ENCODE measurements at places on chromosomes 4 and X.

GRCh38 chrX:49155243-49155899 is 7.2 kb upstream of the MAGIX start:
- DNase-seq = peak; percentile 45

GRCh38 chrX:40068048-40068447 is 29.7 kb downstream of the BCOR start:
- no peak for DNase-seq

GRCh38 chr4:80578001-80578400 is 242.5 kb downstream of the CFAP299 start:
- DNase-seq = no peak

DNA sequence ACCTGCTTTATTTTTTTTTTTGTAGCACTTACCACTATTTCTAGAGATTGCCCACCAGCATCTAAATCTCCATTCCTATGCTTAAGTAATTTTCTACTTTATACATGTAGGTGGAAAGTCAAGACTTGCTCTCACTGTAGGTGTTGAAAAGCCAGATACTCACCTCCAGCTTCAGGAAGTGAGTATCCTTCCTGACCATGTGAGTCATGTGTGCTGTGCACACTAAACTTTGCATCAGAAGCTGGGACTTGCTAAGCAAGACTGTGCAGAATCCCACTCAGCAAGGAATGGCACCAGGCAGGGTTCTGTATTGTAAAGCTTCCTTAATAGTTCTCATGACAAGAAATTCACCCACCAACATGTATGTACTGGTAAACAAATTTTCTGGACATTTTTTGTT is 151.8 kb downstream of the POU4F2 start:
- no peak for DNase-seq

GRCh38 chrX:145844886-145845285 is 27.3 kb downstream of the SLITRK2 start:
- no peak for DNase-seq

DNA sequence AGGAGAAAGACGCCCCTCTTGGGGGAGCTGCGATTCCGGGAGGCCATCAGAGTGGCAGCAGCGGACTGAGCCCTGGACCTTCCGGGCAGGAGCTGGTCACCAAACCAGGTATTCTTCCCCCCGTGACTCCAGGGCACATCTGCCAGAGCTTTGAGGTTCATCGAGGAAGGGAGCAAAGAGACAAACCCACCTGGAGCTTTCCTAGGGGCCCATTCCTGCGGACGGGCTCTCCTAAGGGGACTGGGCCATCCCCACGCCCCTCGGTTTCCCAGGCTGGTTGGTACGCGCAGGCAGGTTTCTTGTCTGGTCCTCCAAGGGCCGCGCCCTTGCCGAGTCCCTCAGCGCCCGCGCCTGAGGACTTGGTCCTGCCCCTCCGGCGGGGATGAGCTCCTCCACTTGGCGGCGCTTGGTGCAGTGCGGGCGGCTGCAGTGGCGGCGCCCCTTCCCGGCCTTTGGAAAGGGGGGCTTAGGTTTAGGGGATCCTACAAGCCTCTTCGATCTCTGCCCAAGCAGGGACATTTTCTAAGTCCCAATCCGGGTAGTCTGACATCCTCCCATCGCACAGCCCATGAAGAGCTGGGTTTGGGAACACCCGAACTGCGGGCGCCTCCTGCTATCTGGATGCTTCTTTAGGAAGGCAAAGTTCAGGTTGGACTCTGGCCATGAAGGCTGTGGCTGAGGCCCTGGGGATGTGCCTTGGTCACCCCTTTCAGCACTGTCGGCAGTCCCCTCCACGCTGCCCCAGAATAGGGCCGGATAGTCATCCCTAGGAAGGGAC is 538 bp downstream of the STBD1 start:
- peak; percentile 43 for DNase-seq
